ENCODE measurements at places on chromosomes 11 and 22.

DNA sequence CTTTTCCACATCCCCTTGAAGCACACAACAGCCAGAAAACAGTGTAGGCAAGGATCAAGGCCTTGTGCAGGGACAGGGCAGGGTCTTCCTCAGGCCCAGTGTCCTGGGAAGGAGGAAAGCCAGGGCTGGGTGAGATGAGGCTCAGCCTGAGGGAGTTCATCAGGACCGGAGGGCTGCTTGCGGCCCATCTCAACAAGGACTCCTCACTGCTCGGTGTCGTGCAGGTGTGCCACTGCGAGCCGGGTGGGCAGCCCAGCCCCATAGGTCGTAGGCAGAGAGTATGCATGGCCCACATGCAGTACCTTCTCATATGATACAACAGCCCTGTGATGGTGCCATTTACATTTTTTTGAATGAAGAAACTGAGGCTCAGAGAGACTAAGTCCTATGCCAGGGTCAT, 12.9 kb downstream of the SHISA8 start:
- no peak for DNase-seq

- DNase-seq, result no peak
Observed at GRCh38 chr11:128733440-128734102, 39.7 kb downstream of the FLI1 start.

DNA sequence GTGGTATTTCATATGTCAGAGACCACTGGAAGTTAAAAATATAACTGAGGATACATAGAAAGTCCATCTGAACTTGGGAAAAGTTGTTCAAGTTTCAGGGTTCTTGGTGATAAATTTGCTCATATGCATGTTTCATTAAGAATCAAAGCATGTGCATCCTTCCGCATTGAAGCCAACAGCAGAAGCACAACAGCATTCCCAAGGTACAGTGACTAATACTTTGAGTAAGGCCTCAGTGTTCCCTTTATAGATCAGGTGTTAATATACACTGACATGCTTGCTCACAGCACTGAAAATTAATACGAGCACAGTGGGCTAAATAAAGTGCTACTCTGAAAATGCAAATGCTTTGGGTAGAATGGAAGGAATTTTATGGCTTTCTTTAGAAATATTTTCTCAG, 691.1 kb downstream of the METTL15 start:
- DNase-seq, result no peak

DNA sequence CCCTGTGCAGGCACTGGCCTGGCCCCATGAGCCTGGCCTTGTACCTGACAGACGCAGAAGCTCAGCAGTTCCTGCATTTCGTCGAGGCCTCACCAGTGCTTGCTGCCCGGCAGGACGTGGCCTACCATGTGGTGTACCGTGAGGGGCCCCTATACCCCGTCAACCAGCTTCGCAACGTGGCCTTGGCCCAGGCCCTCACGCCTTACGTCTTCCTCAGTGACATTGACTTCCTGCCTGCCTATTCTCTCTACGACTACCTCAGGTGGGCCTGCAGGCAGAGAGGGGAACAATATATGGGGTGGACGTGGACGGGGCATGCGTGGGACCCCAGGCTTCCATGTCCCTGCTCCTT, 4.9 kb downstream of the LARGE2 start:
- DNase-seq, result no peak

DNA sequence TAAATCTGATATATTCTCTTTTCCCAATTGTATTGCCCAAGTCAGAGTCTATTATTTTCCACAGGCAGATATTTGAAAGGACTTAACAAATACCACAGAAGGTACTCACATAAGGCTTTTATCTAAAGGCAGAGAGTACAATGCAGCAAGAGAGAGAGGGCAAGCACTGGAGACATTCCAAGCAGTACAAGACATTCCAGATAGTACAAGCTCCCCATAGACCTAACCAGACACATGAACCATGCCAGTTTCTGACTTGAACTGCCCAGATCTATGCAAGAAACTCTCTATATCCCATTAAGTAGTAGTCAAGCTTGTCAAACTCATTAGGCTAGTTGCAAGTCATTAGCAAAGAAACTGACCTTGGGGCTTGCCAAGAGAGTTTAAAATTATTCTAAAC, 11.2 kb upstream of the MS4A6E start:
- no peak for DNase-seq

- DNase-seq, result no peak
Observed at GRCh38 chr22:26619510-26619909, 1.7 kb upstream of the CRYBB1 start.

GRCh38 chr22:36277482-36278291, 24.8 kb downstream of the APOL1 start:
- DNase-seq, result no peak

DNA sequence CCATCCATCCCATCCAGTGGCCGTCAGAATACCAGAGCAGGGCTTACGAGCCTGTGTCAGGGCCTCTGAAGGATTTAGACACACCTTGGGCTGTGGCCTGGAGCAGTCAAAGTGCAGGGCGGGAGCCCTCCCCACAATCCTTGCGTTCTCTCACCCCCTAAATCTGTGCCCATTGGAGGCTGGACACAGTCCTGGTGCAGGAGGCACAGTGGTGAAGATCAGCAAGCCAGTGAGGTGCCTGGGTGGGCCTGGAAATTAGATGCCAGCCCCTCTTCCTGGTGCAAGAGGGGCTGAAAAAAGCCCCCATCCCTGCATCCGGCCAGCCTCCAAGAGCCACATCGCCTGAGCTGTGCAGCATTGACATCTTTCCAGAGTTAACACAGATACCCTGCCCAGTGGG, 1045.8 kb downstream of the TBC1D22A start:
- DNase-seq, result no peak

- DNase-seq, result no peak
Observed at GRCh38 chr11:117011541-117011898, 86.7 kb downstream of the SIK3 start.

- DNase-seq, result no peak
Observed at GRCh38 chr11:65454311-65454695, 31.7 kb downstream of the NEAT1 start.

- no peak for DNase-seq
Observed at GRCh38 chr11:44998051-44998450, 47.4 kb upstream of the TP53I11 start.

- DNase-seq, result peak; percentile 19
Observed at GRCh38 chr11:91299980-91300379, 924.6 kb upstream of the FAT3 start.

DNA sequence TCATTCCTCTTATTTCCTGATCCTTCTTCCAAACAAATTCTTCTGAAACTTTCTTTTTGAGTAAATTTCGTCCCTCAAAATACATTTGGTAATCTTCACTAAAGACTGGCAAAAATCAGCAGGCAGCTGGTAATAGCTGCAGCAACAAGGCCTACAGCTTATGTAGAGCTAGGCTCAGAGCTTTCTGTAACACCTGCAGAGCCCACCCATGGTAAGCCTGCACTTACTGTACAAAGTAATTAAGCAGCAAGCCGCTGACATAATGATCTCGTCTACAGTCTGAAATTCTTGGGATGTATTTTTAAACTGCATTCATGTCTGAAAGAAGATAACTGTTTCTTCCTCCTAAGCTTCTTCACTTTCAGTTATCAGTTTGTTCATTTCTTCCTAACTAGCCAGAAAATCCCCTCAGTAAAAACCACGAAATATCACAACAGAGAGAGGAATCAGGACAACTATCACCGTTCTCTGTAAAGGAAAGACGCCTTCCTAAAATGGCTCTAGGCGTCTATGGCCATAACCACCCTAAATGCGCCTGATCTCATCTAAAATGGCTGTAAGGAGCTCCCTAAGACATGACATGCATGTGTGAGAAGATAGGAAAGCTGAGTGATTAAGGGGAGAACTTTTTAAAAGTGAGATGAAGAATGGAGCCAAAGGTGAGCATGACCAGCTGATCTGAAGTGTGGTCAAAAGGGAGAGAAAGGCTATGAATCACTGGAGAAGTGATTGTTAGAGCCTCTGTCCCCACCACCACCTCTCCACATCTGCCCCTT, 56.2 kb downstream of the DENND5A start:
- DNase-seq, result peak; percentile 42

DNA sequence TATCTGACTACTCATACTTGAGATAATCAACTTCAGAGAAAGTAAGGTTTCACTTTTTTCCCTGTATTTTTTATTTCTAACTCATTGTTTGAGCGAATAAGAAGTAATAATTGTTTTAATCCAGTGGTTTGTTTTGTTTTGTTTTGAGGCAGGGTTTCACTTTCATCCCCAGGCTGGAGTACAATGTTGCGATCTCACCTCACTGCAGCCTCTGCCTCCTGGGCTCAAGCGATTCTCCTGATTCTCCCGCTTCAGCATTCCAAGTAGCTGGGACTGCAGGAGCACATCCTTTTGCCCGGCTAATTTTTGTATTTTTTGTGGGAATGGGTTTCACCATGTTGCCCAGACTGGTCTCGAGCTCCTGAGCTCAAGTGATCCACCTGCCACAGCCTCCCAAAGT, 8.6 kb downstream of the GTF2H1 start:
- DNase-seq, result no peak

- DNase-seq, result no peak
Observed at GRCh38 chr11:77126861-77127234, 1.2 kb upstream of the MYO7A start.

DNA sequence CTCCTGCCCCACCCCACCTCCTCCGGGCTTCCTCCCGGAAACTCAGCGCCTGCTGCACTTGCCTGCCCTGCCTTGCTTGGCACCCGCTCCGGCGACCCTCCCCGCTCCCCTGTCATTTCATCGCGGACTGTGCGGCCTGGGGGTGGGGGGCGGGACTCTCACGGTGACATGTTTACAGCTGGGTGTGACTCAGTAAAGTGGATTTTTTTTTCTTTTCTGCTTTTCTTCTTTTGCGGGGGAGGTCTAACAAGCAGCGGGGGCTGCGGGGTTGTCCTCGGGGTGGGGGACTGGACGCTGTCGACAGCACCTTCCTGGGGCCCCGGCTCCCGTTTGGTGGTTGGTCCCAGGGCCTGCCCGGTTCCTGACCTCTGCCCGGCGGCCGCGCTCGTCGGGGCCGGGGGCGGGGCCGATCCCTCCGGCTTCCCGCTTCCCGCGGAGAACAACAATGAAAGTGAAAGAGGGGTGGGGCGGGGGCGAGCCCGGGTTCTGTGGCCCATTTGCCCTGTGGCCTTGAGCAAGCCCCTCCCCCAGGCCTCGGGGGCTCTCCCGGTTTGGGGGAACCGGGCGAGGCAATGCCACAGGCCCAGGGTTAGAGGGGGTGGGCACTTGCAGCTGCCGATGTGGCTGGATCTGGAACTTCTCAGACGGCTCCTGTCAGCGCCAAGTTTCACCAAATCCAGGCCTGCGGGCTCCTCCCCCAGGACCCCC, 975 bp upstream of the MDK start:
- DNase-seq, result no peak

- DNase-seq, result no peak
Observed at GRCh38 chr11:83569134-83569805, 283.1 kb upstream of the CCDC90B start.

GRCh38 chr11:6238902-6239301, at the start of gene CNGA4:
Gene CNGA4, plus strand, starts transcription at chr11:6239089. Its CDS starts 118 bp downstream, at chr11:6239207.
- no peak for DNase-seq

GRCh38 chr22:43465291-43466015, 53.6 kb downstream of the MPPED1 start:
- DNase-seq, result no peak

- DNase-seq, result no peak
Observed at GRCh38 chr22:42977569-42977968, 37.4 kb downstream of the PACSIN2 start.
